Pulmonary artery endothelial cell (primary cell): ENCODE measurements at places on chromosomes 1 and 21.

GRCh38 chr1:180916012-180916770, 3.5 kb downstream of the KIAA1614 start:
- no peak for DNase-seq

DNA sequence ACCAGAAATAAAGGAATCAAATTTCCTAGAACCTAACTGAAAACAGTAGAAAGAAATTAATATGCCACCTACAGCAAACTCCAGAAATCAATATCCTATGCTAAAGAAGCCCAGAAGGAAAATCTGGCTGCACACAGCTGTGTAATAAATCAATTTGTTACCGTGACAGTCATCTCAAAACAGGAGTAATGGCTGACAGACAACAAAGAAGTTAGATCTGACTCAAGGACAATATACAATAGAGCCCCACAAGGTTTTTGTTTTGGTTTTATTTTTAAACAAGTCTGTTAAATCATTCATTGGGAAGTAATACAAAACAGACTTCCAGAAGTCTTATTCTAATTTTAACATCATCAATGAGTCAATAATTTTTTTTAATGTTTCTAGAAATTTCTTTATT, 168.4 kb downstream of the RERE start:
- DNase-seq = peak; percentile 27

DNA sequence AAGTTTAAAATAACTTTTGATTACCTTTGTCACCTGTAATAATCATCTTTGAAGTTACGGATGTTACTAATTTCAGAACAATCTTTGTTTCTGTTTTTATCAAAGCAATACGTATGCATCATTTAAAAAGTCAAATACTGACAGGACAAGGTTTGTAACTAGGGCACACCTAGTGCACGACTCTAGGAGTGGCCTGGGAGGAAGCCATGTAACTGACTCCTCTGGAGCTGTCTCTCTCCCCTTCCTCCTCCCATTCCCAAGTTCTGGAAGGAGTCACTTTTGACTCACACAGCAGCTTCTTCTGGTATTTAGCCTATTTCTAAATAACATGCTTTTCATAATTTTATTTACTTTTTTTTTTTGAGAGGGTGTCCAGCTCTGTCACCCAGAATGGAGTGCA, 11.8 kb upstream of the RAP1GAP start:
- no peak for DNase-seq

DNA sequence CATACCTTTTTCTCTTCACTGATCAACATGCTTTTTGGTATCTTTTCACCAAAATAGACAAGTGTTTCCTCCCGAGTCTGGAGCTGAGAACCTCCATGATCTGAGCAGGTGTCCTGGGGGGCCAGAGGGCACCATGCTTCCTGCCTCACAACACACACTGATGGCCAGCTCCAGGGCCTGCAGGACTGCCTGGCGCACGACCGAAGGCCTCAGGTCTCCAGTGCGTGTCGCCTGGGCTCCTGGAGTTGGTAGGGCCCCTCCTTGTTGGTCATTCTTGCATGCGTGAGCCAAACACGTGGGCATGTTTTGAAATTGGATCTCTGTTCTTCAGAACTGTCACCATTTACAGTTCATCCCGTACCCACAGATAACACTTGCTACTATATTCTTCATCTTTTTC, 64.4 kb downstream of the SLC37A1 start:
- no peak for DNase-seq

GRCh38 chr1:99218572-99218971, 45.7 kb upstream of the PLPPR4 start:
- no peak for DNase-seq

- DNase-seq = no peak
Measured at GRCh38 chr1:242522996-242523718, 1.3 kb downstream of the PLD5 start.

DNA sequence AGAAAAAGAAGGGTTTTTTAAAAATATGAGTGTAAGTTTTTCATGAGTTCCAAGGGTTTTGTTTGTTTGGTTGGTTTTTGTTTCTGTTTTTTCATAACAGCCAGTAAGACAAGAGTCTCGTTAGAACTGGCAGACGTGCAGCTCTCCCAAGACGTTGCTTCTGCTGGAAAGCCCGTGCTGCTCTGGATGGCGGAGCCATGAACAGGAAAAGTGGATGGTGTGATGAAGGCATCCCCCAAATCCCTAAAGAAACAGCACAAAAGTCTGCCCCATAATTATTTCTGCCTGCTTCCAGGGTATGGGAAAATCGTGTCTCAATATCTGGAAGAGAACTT, 157.9 kb upstream of the BACE2 start:
- DNase-seq = no peak

GRCh38 chr1:85894651-85895050, 186.4 kb upstream of the ZNHIT6 start:
- no peak for DNase-seq

GRCh38 chr1:55210990-55211801, 4.0 kb downstream of the USP24 start:
- no peak for DNase-seq

DNA sequence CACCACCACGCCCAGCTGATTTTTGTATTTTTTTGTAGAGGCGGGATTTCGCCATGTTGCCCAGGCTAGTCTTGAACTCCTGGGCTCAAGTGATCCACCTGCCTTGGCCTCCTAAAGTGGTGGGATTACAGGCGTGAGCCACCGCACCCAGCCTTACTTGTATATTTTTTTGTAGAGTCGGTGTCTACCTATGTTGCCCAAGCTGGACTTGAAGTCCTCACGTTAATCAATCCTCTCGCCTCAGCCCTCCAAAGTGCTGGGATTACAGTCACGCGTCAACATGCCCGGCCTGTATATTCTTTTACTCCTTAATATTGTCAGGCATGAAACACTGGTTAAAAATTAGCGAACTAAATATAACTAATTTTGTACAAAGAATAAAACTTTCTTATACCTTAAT, 5.5 kb upstream of the TOMM20 start:
- no peak for DNase-seq

DNA sequence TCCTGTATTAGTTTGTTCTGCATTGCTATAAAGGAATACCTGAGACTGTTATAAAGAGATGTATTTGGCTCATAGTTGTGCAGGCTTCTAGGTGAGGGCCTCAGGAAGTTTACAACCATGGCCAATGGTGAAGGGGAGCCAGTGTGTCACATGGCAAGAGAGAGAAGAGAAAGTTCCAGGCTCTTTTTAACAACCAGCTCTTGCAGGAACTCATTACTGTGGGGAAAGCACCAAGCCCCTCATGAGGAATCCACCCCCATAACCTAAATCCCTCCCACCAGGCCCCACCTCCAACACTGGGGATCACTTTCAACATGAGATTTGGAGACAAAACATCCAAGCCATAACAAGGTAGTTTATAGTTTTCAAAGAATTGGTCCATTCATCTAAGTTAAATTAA, 5.0 kb upstream of the MEAF6 start:
- no peak for DNase-seq

- DNase-seq = no peak
Measured at GRCh38 chr1:4605158-4605557, 49.3 kb upstream of the AJAP1 start.

- no peak for DNase-seq
Measured at GRCh38 chr1:230749635-230750034, 2.4 kb downstream of the CAPN9 start.

GRCh38 chr1:162159515-162159914, 90.0 kb downstream of the NOS1AP start:
- no peak for DNase-seq

DNA sequence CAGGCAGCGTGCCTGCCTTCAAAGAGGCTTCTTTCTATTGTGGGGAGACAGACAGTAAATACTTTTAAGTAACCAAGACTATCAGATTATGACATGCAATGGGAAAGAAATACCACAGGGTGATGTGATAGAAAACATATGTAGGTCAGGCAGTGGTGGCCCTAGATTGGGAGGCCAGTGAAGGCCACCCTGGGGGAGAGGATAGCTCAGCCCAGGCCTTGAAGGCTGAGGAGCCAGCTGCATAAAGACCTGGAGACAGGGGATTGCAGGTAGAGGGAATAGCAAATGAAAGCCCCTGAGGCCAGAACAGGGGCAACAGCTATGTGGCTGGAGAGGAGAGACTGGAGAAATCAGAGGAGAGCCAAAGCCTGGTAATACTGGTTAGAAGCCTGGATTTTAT, 4.0 kb downstream of the SOX13 start:
- DNase-seq = no peak

- no peak for DNase-seq
Measured at GRCh38 chr1:69842326-69842725, 274.6 kb downstream of the LRRC7 start.

- no peak for DNase-seq
Measured at GRCh38 chr1:156513185-156513584, 12.6 kb upstream of the MEF2D start.

DNA sequence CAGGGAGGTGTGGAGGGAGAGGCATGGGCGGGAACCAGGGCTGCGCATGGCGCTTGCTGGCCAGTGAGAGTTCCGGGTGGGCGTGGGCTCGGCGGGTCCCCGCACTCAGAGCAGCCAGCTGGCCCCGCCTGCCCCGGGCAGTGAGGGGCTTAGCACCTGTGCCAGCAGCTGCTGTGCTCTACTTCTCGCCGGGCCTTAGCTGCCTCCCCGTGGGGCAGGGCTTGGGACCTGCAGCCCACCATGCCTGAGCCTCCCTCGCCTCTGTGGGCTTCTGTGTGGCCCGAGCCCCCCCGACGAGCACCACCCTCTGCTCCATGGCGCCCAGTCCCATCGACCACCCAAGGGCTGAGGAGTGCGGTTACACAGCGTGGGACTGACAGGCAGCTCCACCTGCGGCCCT, 38.6 kb upstream of the WARS2 start:
- no peak for DNase-seq
